SHP77 (cell line): ENCODE measurements at places on chromosomes 3 and 15.
A peak's percentile ranks its signal among the peaks of the same experiment; 100 is the strongest.

GRCh38 chr3:71066356-71066755 is 517.2 kb downstream of the FOXP1 start:
- DNase-seq = peak; percentile 20

- no peak for DNase-seq
Measured at GRCh38 chr15:83747050-83747717, 93.3 kb downstream of the ADAMTSL3 start.

DNA sequence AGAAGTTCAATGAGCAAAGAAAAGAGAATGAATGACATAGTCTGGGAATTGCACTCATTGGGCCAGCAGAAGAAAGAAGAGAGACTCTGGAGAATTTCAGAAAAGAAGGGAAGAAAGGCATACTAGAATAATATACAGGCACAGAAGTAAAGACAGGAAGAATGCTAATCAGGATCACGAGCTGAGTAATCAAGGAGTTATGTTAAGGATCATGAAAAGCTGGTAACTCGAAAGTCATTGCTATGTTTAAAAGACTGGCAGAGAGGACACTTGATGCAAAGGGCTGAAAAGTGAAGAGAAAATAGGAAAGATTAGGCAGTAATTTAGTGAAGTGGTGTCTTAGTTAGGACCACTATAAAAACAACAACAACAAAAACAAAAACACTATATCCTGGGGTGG is 284.1 kb downstream of the ZBBX start:
- no peak for DNase-seq

GRCh38 chr3:73557986-73558726 is 66.6 kb downstream of the PDZRN3 start:
- DNase-seq = no peak
